Mucosa of descending colon (tissue), 3 donors: ENCODE measurements at places on chromosomes 13 and 19.

- no peak for DNase-seq
These were observed 24.3 kb upstream of the SHFL start for GRCh38 chr19:10061717-10062310.

GRCh38 chr13:103174966-103175365 is 108.7 kb upstream of the SLC10A2 start:
- DNase-seq, result no peak

DNA sequence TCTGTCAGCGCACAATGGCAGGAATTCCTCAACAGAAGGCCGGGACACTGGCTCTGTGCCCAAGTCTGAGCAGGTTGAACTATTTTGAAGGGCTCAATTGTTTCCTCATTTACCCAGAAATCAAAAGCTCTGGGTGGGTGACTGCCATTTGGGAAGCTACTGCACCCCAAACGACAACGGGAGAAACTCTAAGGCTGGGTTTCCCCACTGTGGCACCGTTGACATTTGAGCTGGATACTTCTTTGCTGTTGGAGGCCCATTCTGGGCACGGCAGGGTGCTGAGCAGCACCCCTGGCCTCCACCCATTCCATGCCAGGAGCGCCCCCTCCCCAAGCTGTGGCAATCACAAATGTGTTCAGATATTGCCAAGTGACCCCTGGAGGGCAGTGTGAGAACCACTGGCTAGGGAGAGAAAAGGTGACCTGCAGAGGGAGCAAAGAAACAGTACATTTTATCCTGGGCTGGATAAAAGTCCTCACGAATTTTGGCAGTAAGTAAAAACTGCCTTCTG is 62.5 kb downstream of the RFX2 start:
- no peak for DNase-seq

DNA sequence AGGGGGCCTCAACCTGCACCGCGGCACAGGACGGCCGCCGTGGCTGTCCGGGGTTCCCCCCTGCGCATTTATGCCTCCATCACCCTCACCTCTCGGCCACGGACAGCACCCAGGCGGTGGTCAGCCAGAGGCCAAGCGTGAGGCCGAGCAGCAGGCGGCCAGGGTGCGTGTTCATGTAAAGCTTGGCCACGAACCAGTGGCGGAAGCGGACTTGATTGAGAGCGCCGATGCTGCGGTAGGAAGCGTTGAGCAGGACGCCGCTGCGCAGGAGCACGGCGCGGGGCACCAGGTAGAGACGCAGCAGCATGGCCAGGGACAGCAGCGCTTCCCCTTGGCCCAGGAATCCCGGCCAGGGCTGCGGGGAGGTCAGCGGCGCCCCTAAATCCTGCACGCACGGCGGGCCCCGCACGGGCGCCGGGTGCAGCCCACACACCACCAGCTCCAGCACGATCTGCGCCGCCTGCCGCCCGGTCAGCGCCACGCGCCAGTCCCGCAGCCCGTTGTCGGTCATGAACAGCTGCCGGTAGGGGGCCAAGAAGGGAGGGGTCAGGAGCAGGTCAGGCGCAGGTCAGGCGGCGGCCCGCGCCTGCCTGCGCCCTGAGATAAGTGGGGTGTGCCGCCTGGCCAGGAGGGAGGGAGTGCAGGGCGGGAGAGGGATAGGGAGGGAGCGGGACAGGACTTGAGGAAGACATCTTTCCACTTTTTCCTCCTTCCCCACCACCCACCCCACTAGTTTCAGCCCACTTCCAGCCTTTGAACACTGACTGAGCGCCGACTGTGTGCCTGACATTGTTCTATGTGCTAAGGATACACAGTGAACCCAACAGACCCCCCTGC is 6.5 kb downstream of the KCNN4 start:
- DNase-seq, result peak; percentile 77

- no peak for DNase-seq
These were observed 198.4 kb downstream of the DLEU7 start for GRCh38 chr13:50645092-50645491.

GRCh38 chr13:23671897-23672296 is 101.7 kb downstream of the TNFRSF19 start:
- DNase-seq, result no peak

- no peak for DNase-seq
These were observed 809 bp upstream of the B9D2 start for GRCh38 chr19:41364524-41365391.

GRCh38 chr13:112893570-112894422 is 75.2 kb upstream of the MCF2L start:
- DNase-seq, result peak; percentile 72
